ENCODE measurements at places on chromosomes 1 and 21.

DNA sequence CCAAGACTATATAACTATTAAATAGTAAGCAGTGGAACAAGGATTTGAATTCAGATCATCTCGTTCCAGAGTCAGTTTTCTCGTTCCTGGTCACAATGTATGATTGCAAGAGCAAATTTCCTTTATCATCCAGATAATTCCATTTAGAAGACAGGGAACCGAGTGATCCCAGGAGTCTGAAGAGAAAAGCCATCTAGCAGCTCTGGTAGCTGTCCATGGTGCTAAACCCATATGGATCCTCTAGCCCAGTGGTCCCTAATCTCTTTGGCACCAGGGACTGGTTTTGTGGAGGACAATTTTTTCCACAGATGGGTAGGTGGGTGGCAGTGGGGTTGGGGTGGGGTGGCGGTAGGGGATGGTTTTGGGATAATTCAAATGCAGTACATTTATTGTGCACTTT lies 229.4 kb downstream of the PTPRU start:
- no peak for DNase-seq

- DNase-seq: no peak
Observed at GRCh38 chr1:203702130-203702577, 62.8 kb upstream of the LAX1 start.

- no peak for DNase-seq
Observed at GRCh38 chr21:39144191-39144590, 39.1 kb downstream of the PSMG1 start.

DNA sequence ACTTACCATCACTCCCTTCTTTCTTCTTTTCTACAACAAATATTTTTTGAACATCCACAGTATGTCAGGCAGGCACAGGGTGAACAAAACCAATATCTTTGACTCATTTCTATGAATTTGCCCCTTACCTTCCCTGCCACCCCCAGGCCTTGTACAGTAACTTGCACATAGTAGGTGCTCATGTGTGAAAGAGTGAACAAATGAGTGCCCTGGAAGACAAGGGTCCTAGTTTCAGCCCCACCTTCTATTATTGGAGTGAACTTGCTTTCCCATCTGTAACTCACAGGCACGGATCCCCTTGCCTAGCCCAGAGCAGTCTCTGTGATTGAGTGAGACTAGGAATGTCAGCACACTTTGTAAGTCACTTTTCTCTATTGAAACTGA lies 12.8 kb downstream of the ZDHHC18 start:
- no peak for DNase-seq

DNA sequence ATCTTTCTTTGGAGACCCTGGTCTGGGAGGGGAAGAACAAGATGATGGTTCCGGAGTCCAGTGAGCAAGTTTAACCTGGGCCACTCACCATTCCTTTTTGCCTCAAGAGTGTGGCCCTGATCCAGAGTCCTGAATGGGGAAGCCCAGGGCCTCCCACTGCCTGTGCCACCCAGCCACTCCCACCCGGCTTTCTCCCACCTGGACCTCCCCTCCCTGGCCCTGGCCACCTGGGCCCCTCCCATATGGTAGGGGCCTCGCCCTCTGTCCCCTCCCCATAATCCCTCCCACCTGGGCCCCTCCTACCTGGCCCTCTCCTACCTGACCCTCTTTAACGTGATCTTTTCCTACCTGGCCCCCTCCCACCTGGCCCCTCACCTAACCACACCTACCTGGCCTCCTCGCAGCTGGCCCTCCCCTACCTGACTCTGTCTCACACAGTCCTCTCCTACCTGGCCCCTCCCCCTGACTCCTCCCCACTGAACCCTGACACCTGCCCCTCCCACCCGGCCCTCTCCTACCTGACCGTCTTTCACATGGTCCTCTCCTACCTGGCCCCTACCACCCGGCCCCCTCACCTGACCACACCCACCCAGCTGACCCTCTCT lies 220.7 kb upstream of the VAMP3 start:
- no peak for DNase-seq

DNA sequence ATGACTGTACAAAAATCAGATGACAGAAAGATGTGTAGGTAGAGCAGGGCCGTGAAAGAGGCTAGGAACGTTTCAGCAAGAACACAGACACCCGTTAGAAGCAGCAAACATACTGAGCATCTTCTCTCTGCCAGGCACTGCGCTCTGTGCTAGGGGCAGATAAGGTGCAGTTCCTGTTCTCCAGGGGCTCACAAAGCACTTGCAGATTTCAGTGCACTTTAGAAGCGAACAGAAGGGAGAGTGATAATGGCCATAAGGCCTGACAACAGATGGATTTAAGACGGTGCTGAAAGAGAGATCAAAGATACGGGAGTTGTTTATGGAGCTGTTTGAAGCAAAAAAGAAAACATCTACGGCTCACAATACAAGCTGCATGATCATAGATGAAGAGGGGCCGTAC lies 200.3 kb upstream of the FOXD3 start:
- DNase-seq: no peak

DNA sequence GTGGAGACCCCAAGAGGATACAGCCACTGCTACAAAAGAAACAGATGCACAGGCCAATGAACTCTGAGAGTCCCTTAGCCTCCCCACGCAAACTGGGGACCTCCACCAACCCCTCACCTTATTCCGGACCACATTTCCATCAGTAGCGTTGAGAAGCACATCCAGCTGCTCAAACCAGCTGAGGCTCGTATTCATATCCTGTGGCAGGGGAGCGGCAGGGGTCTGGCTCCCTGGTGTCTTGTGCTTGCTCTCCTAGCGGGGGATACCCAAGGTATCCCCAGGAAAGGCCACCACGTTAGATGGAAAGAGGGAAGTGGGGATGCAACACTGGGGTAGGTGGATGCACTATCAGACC lies 481 bp downstream of the CCDC163 start:
- DNase-seq: no peak

DNA sequence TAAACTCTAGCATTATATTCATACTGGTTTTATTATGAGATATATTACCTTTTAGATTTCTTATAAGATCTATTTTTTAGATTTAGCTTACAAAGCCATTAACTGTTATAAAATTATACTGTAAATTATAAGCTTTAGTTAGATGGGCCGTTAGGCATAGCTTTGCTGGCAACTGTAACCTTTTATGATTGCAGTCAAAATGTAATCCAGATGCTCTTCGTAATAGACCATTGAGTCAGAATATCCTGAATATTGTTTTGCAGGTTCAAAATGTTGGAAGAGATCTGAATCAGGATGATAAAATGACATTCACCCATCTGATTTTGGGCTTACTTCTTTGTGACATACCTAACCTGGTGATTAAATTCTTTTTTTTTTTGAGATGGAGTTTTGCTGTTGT lies 20.9 kb downstream of the ITSN1 start:
- no peak for DNase-seq

GRCh38 chr1:113126207-113126606 lies 53.2 kb downstream of the LRIG2 start:
- no peak for DNase-seq

DNA sequence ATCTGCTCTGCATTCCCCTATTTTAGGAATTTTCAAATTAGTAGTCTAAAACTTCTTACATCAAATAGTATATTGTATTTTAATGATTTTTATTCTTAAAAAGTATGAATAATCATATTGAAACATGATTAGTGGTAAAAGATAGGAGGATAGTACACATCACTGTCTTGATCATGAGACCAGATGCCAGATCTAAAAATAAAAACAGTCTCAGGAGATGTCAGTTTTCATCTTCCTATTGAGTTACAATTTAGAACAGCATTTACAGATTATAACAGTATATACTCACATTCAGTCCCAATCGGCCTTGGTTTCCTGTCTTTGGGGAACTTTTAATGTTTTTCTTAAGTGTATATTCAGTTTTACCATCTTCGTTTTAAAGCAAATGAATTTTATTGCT lies 95.9 kb downstream of the USP25 start:
- no peak for DNase-seq

DNA sequence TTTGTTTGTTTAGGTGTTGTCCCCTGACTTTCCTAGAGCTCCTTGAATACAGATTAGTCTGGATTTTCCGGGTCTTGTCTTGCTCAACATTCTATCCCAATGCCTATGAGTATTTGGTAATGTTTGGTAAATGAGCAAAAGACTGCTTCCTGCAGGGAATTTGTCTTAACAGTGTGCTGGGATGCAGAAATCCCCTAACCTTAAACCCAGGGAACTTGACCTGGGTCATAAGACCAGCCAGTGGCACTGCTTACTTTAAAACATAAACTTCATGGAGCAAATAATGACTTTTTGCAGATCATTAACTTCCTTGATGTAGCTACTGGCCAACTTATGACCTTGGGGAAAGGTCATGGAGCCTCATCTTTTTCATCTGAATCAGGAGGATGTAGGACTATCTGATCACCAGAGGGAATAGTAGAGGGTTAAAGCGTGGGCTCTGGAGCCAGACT lies 27.2 kb downstream of the TCEANC2 start:
- DNase-seq: no peak

- no peak for DNase-seq
Observed at GRCh38 chr21:36587388-36587787, 107.5 kb upstream of the CLDN14 start.

GRCh38 chr1:172442404-172442803 lies 1.5 kb downstream of the PIGC start:
- DNase-seq: no peak

GRCh38 chr1:148293651-148294050 lies 141.6 kb upstream of the NBPF11 start:
- DNase-seq: no peak

DNA sequence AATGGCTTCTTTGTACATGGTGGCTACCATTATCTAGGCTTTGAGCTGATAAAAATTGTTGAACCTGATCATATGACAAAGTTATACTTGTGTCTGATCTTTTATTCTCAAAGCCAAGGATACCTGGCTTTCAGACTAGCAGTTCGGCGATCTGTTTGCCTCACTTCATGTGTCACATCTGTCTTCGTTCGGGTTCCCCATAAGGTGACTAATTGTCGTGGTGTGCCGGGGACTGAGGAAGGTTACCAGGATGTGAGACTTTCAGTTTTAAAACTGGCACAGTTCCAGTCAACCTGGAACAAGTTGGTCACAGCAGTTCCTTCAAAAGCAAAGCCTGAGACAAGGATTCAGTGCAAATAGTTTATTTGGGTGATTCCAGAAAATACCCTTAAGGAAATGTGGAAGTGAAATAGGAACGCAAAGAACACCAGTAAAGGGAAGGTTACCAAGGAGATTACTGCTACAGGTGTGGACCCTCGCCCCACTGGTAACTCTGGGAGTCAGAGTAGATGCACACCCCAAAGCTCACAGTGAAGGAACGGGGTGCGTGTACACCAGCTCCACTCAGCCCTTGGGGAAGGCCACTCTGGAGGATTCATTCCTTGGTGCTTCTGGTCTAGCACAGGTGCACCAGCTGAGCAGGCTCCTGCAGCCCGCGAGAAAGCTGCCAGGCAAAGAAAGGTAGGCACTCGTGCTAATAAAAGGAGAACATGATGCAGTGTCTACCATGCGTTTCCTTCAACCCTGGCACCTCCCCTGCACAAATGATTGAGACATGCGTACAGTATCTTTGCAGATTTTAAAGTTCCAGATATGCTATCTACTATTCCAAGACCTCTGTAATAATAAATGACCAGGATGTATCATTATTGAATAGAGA lies 69.0 kb downstream of the VWA5B1 start:
- DNase-seq: no peak

GRCh38 chr21:34969423-34970166 lies 79.5 kb downstream of the RUNX1 start:
- no peak for DNase-seq

DNA sequence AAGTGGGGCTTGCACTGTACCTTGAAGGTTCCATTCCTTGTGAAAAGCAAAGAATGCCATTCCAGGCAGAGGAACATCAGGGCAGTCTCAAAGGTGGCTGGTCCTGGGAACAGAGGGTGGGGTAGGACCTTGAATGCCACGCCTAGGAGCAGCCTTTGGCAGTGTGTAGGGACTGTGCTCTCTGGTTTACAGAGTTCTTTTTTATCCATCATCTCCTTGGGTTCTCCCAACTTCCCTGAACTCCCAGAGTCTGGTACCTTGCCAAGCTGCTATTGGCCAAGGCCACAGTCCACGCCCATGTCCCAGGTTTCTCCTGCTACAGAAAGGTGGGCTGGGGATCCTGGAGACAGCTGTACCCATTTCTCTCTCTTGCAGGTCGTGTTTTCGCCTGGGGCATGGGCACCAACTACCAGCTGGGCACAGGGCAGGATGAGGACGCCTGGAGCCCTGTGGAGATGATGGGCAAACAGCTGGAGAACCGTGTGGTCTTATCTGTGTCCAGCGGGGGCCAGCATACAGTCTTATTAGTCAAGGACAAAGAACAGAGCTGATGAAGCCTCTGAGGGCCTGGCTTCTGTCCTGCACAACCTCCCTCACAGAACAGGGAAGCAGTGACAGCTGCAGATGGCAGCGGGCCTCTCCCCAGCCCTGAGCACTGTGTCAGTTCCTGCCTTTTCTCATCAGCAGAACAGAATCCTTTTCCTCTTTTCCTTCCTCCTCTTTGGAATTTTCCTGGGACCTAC lies 15.3 kb upstream of the TRNAU1AP start:
- DNase-seq: no peak

DNA sequence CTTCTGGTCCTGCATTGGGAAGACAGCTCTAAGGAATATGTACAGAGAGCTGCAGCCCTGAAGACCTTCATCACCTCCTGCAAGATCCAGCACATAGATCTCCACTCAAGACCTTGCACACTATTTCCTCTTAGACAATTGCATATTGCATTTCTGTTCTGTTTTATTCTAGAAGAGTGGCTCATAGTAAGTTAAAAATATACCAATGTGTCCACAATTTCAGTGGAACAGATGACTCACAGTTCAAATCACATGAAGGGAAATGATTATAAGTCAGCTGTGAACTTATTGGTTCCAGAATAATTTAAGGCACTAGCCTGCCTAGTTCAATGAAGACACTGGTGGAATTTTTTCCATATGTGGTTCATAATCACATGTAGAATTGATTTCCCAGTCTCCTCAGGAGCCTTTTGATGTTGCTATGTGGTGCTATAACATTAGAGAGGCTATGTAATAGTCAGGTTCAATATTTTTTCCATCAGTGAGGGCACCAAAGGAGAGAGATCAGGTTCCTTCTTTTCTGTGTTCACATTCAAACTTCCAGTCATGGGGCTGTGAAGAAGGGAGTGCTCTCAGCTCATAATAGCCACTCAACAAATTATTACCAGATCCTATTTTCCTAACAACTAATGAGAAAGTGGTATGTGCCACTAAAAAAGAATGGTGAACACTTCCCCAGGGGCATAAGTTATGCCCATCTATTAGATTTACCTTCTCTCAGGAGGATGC lies 9.8 kb upstream of the AK5 start:
- DNase-seq: no peak

- no peak for DNase-seq
Observed at GRCh38 chr21:31447505-31447904, 103.4 kb upstream of the TIAM1 start.

Data from brain pericyte (primary cell).